ENCODE measurements at places on chromosomes 6 and 20. TPM values are rescaled to one million over a fixed set of nuclear protein-coding genes. Genes with fewer than 3 reads are reported as not detected.

TNFAIP3 gene
- total RNA-seq: 7.8 TPM

DNA sequence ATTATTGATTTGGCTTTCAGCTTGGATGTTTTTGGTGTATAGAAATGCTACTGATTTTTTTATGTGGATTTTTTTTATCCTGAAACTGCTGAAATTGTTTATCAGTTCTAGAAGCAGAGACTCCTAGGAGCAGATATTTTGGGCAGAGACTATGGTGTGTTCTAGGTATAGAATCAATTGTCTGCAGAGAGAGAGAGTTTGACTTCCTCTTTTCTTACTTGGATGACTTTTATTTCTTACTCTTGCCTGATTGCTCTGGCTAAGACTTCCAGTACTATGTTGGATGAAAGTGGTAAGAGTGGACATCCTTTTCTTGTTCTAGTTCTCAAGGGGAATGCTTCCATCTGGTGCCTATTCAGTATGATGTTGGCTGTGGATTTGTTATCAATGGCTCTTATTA lies 370.6 kb downstream of the PHF3 start:
- H3K4me3 ChIP-seq: no peak overlapping the region
- H3K27me3 ChIP-seq: no peaks in the 10 kb centered on the region
- H3K36me3 ChIP-seq: no peaks in the 10 kb centered on the region
- DNase-seq: no peak

GRCh38 chr20:34564833-34565232 lies 6.3 kb downstream of the MAP1LC3A start:
- no peak overlapping the region for H3K4me3 ChIP-seq
- DNase-seq: no peak
- no peaks in the 10 kb centered on the region for H3K36me3 ChIP-seq
- no peaks in the 10 kb centered on the region for H3K4me1 ChIP-seq

THEMIS gene
- not detected for total RNA-seq

METTL24 gene
- total RNA-seq: 2.6 TPM

FHL5 gene
- not detected for total RNA-seq

BPI gene
- not detected for total RNA-seq

Measured in fibroblast of lung (primary cell).